ENCODE measurements at places on chromosomes 6 and 20.
A peak's percentile ranks its signal among the peaks of the same experiment; 100 is the strongest.

- DNase-seq, result no peak
Observed at GRCh38 chr20:53879048-53879684, 191.2 kb downstream of the BCAS1 start.

- DNase-seq, result no peak
Observed at GRCh38 chr6:118325220-118325860, 222.8 kb upstream of the PLN start.

GRCh38 chr6:56951049-56951831 lies 3.7 kb upstream of the BEND6 start:
- no peak for DNase-seq

- DNase-seq, result no peak
Observed at GRCh38 chr6:66993272-66993671, 1286.2 kb upstream of the EYS start.

GRCh38 chr6:15248451-15249370 lies 2.8 kb downstream of the JARID2 start:
- DNase-seq, result peak; percentile 80

DNA sequence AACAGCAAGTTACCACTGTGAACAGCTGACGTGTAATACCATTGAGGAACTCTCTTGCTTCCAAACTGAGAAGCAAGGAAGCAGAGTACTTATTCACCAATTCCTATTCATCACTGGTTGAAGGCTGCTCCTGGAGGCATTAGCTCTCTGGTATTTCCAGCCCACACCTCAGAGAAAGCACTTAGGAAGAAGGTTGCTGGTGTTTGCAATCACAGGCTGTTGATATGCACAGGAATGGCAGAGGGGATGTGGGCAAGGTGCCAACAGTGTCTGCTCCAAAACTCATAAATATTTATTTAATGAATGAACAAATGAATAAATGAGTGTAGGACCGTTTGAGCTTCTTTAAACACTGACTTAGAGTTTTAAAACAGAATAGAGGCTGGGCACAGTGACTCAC lies 6.9 kb upstream of the RRBP1 start:
- DNase-seq, result no peak

DNA sequence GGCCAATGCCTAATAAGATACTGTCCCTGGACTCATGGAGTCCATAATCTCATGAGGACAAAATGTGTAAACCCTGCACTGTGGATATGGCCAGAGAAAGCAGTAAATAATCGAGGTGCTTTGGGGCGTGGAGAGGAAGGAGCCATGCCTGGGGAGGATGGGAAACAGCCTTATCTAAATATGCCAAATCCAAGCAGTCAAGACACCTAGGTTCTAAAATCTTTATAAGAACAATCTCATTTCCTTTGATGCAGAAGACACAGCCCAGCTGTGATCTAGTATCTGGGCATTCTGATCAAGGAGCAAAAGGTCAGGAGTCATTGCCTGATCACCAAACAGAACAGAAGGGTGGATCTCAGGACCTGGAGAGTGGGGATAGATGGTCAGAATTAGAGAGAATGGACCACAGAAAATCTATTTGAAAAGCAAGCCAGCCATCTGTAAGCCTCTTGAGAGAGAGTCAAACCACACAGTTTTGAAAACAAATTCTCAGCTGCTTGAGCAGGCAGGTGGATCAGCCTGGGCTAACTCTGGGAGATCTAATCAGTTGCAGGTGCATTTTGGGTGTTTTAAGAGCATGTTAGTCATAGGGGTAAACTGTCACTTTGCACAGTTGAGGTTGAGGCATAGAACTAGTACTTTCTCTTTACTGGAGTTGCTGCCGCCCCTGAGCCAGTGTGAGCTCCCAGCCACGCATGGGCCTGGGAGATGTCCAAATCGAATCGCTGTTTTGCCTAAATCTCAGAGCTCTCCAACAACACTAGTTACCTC lies 130.8 kb upstream of the TNFAIP3 start:
- DNase-seq, result peak; percentile 30

- DNase-seq, result no peak
Observed at GRCh38 chr6:169188475-169188874, 65.2 kb downstream of the THBS2 start.

- DNase-seq, result no peak
Observed at GRCh38 chr20:62023935-62024334, 41.7 kb downstream of the TAF4 start.

GRCh38 chr20:3046677-3047462 lies 1.0 kb downstream of the MRPS26 start:
- peak; percentile 21 for DNase-seq

DNA sequence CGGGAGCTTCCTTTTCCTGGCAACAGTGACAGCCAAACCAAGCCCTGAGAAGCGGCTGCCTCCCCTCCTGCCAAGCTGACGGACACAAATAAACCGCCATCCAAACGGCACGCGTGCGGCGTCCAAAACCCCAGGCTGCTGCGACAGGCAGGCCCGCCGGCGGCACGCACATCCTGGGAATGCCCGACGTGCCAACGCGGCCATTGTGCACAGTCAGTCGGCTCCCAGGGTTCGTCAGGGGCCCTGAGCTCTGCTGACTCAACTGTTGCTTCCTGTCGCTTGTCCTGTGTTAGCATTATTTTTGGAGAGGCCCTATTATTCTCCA lies 6.8 kb downstream of the JAG1 start:
- DNase-seq, result no peak

DNA sequence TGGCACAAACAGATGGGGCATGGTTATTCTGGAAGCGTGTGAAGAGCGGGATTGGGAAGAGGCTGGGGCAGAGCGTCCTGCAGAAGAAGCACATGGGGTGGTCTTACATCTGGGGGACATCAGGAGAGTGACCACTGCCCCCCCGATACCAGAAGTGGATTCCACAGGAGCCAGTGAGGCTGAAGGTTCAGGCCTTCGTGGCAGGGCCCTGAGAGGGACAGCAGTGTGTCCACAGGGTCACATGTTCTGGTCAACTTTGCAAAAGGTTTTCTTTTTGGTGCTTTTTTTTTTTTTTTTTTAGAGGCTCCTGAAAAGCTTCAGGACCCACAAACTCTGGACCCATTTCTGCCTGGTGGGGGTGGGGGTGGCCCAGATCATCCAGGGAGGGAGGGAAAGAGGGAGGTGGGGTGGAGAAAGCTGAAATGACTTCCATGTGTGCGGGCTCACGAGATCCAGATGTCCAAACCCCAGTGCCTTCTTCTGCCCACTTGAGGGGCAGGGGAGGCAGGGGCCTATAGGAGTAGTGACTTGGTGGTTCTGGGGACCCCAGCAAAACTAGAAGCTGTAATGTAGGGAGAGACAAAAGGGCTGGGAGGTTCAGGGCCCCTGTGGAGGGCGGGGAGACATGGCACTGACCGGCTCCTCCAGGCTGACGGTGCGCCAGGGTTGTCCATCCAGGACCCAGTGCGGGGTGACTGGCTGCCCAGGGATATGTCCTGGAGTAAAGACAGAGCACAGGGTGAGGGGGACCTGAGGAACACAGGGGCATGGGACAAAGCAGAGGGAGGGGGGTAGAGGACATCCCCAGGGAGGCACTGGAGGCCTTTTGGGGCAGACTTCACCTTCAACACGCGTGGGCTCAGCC lies 2.7 kb downstream of the ADAM33 start:
- DNase-seq, result no peak

DNA sequence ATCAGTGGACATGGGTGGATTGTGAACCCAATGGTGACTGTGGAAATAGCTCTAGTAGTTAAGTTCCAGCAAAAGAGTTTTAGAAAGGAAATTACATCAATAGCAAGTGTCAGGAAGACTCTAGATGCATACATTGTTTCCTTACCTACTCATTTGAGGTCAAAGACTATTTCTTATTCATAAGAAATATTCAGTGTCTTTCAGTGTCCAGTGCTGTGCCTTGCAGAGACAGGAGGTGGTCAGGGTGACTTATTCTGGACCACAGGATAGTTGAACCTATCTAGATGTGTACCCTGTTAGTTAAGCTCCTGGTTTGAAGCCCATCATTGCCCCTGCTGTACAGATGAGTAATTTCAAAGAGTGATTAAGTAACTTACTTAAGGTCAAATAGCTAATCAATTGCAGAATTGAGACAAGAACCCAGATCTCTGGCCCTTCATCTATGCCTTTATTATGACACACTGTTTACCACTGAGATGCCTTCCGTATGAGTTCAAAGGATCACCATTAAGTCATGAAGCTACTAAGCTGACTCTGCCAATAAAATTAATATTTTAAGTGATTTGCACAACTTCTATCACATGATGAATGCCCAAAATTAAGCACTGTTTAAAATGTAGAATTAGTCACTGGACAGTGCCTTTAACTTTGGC lies 136.1 kb downstream of the PDSS2 start:
- no peak for DNase-seq

DNA sequence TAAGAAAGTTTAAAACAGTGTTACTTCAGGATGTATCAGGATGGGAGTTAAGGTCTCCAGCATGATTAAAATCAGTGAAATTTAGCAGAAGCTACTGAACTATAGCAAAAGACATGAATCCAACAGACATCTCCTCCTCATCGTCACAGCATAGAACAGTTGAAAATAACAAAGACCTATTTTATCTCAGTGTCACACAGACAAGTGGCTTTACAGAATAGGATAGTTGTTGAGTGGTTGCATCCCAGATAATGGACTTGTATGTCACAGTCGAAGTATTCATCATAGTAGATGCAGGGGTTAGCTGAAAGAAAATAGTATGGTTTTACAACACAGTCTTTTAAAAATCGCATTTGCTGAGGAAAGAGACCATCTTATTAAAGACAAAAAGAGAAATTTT lies 31.2 kb downstream of the CRISP1 start:
- DNase-seq, result no peak

- DNase-seq, result no peak
Observed at GRCh38 chr20:41639630-41640029, 21.5 kb upstream of the CHD6 start.

DNA sequence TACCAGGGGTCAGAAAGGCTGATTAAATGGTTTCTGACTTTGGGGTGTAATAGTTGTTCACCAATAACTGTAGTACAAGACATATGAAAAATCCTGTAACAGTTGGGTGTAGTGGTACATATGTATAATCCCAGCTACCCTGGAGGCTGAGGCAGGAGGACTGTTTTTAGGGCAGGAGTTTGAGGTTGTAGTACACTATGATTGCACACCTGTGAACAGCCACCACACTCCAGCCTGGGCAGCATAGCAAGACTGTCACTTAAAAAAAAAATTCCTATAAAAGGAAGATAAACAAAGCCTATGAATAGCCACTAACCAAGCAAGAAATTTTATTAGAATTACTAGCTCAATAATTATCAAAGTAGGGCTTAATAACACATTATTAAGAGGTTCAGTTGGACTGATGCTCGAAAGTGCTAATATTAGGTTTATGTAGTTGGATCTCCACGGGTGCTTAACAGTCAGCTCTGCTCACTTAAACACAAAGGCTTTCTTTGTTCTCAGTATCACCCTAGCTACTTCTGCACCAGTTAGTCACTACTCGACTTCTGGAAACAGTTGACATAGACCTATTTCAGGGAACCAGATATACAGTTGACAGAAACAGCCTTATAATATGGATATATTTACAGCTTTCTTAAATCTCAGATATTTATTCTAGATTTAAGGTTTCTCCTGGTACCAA lies 113.0 kb downstream of the MTFR2 start:
- no peak for DNase-seq

DNA sequence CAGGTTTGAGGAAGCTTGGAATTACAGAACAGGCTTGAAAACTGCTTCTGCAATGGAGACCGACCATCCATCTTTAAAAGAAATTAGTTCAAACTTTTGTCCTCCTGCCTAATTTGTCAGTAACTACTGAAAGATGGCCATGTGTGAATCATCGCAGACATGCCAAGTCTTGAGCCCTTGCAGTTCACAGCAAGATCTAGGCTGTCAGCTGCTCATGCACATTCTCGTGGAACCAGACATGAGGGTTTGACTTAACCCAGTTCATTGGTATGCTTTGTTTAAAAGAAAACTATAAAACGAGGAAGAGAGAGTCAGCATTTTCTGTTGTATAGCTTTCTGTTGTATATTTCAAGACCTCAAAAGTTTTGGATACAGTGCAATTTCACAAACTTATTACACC lies 74.0 kb upstream of the SAMD5 start:
- no peak for DNase-seq

- no peak for DNase-seq
Observed at GRCh38 chr20:4973330-4974097, 27.8 kb downstream of the SLC23A2 start.

- no peak for DNase-seq
Observed at GRCh38 chr6:119024111-119024510, 54.4 kb downstream of the FAM184A start.

GRCh38 chr20:52204136-52204535 lies 12.6 kb upstream of the ZFP64 start:
- no peak for DNase-seq

DNA sequence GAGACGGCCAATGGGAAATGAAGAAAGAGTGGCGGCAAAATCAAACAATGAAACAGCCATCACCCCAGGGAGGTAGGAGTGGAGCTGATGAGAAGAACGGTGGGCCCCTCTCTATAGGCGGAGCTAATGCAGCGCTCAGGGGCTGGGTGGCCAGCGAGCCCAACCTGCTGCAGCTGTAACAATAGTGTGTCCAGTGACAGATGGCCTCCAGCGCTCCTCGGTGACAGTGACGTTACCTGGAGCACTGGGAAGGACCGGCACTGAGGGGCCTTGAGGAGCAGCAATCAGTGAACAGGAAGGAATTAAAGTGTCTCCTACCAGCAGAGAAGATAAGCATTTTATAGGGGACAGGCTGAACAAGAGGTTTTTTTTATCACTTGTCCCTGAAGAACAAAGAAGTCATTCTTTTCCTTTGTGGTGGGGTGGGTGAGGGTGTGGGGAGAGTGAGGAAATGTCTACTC lies 81.6 kb downstream of the FOXA2 start:
- no peak for DNase-seq

GRCh38 chr20:9401371-9401770 lies 113.0 kb upstream of the LAMP5 start:
- DNase-seq, result no peak

DNA sequence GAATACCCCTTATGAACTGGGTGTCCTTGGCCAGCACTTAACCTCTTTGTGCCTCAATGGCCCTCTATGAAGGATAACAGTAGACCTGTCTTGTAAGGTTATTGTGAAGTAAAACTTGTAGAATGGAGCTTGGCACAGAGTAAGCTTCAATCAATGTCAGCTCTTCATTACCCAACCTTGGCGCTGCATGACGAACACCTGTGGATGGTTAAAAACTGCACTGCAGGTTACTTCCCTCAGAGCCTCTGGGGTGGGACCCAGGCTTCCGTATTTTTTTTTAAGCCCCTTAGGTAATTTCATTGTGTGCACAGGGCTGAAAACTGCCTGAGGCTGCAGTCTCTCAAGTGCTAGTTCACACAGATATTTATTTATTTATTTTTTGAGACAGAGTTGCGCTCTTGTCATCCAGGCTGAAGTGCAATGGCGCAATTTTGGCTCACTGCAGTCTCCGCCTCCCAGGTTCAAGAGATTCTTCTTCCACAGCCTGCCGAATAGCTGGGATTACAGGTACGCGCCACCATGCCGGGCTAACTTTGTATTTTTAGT lies 42.8 kb upstream of the SLC23A2 start:
- no peak for DNase-seq

DNA sequence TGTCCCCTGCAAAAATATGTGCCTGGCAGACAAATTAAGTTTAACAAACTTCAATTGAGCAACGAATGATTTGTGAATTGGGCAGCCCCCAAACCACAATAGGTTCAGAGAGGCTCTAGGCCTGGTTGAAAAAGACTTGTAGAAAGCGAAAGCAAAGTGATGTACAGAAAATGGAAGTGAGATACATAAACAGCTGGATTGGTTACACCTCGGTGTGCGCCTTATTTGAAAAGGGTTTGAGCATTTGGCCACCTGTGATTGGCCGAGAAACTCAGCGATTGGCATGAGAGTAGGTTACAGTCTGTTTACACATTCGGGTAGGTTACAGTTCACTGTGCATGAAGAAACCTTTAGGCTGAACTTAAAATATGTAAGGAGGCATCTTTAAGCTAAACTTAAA lies 136.9 kb downstream of the CD83 start:
- DNase-seq, result no peak

Measured in NCI-H2107 (cell line).